GM10248 (cell line): ENCODE measurements at places on chromosomes 12 and 14.

- DNase-seq: no peak
Measured at GRCh38 chr14:88424573-88424972, 39.1 kb downstream of the SPATA7 start.

DNA sequence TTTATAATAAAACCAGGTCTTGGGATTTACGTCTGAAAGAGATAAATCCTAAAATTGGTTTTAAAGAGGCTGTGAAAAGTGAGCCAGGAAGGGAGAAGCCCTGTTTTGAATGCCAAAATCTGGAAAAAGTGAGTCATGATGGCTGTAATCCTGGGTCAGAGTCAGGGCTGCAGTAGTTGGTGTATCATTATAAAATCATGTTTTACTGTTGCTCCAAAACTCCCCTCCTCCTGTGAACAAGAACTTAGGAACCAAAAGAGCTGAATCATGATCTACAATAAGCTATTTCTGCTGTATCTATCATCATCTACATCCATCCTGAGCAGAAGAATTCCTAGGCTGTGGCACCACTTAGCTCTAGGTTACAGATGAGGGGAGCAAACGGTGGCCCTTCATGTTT is 79.3 kb downstream of the LMO3 start:
- no peak for DNase-seq

DNA sequence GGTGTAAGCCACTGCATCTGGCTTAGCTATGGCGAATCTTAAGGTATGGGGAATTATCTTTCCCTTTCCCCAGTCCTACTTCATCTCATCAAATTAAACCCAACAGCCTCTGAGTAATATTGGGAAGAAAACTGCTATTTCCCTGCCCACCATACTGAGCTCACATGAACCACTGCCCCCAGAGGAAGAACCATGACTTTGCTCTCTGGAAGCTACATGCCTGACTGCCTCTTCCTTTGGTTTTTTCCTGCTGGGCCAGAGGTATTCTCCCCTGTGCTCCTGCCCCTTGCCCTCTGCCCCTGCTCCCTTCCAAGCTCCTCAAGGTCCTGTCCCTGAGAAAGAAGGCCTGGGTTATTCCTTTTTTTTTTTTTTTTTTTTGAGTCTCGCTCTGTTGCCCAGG is 15.2 kb downstream of the RILPL2 start:
- DNase-seq: no peak

- DNase-seq: no peak
Measured at GRCh38 chr12:67802731-67803130, 154.2 kb downstream of the DYRK2 start.

DNA sequence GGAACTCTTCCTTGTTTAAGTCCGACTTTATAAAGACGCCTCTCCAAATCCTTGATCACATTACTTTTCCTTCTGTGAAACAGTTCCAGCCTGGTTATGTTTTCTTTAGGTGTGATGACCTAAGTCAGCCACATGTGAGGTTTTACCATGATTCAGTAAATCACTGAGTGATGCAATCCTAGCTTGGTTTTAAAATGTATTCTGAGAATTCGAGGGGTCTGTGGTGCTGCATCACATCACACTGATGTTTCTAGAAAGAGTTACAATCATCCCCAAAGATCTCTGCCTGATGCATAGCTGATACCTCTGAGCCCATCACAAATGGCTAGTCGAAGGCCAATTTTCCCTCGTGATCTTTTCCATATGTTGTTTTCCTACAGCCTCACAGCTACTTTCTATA is 152.7 kb downstream of the ANO2 start:
- no peak for DNase-seq

- no peak for DNase-seq
Measured at GRCh38 chr12:57840726-57841125, 5.8 kb downstream of the CTDSP2 start.

DNA sequence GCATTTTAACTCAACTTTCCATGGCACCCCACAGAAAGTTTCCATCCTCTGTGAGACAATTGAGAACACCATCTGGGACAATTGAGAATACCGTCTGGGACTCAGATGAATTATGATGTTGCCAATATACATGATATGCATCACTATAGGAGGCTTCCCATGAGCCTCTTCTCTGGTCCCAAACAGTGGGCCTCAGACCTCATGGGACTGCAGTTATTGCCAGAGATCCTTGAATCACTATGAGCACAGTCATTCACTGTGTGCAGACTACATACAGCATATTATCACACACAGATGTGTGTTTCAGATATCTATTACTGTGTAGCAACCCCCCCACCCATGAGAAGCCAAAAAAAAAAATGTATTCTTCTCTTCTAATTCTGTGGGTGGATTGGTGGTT is 134.4 kb downstream of the GXYLT1 start:
- no peak for DNase-seq

DNA sequence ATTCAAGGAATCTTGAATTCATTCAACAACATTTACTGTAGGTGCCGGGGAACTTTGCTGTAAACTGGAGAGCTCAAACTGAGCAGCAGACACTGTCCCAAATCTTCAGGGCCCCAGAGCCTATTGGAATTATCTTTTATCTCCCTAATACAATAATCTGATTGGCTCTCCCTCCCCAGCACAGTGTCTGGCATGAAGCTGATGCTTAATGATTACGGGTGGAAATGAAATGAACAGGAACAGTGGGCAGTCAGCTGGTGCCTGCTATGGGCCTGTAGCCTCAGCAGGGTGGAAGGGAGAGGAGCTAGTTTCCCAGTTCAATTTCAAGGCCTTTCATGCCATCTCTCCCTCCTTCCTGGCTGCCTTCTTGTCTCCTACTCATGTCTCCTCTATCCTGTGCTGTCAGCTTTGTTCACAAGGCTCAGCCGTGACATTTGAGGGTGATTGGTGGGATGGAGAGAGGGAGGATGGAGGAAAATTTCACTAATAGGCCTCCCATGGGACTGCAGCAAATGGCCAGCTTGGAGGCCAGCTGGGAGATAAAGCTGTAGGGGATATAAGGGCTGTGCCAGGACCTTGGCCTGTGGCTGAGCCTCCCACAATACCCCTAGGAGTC is 4.3 kb upstream of the RAPGEF3 start:
- DNase-seq: no peak

DNA sequence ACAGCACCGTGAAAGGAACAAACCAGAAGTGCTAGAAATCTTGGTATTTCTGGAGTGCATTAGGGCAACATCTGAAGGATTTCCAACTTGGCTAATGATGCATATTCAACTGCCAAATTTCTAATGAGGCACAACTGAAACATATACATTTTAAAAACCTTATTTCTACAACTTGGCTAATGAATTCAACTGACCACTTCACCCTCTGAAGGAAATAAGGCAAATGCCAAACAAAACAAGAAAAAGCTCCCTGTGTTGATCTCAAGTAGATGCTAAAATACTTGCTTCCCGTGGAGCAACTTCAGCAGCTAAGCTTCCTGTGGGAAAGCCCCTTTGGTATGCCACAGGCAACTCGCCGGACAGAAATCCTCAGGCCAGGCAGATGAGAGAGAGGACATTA is 167.1 kb downstream of the TTC7B start:
- DNase-seq: no peak

DNA sequence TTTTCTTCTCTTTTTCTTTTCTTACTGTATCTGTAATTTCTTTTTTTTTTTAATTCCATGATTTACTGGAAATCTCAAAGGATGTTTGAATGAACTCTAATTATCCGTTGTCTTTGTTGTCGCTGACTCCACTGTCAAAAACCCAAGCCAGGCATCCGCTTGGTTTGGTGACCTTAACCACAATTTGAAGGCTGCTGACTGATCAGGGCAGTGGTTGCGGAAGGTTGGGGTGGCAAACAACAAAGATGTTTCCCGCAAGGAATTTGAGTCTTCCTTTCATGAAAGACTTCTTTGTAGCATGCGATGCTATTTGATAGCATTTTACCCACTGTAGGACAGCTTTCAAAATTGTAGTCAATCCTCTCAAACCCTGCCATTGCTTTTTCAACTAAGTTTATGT is 1013.8 kb downstream of the DIO2 start:
- DNase-seq: no peak

DNA sequence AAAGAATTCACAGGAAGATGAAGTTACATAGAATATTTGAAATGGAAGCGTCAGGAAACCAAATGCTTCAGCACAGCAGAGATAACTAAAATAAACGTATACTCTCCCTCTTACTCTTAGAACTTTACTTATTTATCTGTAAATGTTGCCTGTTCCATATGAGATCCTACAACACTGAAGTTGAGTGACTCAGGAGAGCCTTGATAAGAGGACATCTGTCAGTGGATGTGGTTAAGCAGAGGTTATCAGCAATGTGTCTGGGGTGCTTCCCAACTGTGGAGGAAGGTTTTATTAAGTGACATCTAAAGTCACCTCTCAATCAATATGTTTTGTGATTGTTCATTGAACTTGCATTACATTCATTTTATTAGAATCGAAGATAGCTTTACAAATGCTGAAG is 81.9 kb downstream of the NEDD1 start:
- DNase-seq: no peak

GRCh38 chr14:72916174-72916573 is 10.1 kb upstream of the DCAF4 start:
- DNase-seq: no peak

GRCh38 chr12:109531411-109531810 is 41.9 kb downstream of the MMAB start:
- DNase-seq: no peak

DNA sequence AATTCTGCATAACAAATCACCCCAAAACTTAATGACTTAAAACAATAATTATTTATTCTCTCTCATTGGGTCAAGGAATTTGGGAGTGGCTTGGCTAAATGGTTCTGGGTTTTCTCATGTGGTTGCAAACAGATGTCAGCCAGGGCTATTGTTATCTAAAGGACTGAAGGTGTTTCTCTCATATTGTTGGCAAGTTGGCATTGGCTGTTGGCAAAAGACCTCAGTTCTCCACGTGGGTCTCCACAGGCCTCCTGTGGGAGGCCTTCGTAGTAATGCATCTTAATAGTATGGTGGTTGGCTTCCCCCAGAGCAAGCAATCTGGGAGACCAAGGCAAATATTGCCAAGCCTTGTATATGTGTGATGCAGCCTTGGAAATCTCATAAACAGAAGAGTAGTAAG is 14.4 kb downstream of the GALNT16 start:
- no peak for DNase-seq

DNA sequence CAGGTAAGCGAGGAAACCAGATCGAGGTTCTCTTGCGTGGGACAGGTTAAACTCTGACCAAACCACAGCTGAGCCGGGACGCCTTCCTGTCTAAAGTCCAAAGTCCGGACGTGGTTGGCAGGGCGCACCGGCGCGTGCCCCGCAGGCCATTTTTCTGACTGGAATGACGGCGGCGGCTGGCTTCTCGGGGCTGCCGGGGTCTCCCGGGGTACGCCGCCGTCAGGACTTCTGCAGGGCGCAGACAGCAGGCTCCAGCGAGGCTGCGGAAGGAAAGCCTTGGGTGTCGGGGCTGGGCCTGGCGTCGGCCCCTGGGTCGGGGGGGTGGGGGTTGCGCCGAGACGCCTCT is 32.8 kb downstream of the MIA2 start:
- DNase-seq: no peak

GRCh38 chr12:4539167-4539870 is 629 bp downstream of the RAD51AP1 start:
- DNase-seq: no peak

GRCh38 chr14:95530473-95531276 is 4.2 kb upstream of the GLRX5 start:
- no peak for DNase-seq

DNA sequence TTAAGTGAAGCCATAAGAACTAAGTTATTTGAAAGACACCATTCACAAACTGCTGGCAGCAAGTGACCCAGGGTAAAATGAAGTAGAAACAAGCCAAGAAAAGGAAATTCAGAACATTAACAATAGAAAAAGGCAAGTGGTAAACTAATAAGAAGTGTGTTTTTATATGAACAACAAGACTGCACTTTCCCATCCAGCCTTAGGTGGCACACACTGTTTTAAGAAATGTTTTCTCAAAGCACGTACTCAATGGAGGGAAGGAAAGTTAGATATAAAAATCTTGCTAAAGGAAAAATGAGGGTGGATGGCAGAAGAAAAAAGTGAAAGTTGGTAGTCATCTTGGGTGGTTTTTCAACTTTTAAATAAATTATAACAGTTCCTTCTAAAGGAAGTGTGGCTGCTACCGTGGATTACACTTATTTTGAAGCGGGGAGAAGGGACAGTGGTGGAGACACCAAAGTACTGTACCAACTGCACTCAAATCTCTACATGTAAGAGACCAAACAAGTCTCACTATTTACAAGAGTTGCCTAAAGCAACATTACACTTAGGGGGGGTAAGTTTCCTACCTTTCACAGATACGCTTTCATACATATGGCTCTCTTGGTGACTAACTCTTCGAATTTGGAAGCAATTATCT is 58.8 kb downstream of the SEL1L start:
- DNase-seq: no peak

GRCh38 chr12:130966443-130967030 is 12.8 kb downstream of the ADGRD1 start:
- DNase-seq: no peak

GRCh38 chr12:68638721-68639395 is 28.2 kb downstream of the RAP1B start:
- no peak for DNase-seq

DNA sequence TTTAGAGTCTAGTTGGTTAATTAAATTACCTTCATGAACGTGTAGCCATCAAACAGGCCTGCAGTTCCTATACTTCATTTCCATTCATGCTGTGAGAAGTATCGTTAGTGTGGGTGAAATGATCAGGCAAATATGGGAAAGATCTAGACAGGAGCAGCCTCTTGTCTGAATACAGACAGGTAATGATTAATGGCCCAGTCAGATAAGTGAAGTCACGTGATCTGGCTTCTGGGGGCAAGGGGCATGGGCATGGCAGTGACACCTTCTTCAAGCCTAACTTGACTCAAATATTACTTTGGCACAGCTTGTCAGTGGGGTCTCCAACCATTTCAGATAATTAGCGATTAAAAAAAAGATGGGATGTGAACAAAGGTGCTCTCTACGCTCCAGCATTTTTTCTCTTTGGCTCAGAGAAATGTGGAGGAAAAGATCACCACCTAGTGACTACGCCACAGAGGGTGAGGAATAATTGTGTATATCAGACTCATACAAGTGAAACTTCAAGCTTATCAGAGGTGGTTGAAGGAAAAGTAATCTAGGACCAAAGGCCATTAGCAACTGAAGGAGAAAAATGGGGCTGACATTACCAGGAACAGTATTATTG is 17.8 kb downstream of the GUCY2C start:
- DNase-seq: no peak

DNA sequence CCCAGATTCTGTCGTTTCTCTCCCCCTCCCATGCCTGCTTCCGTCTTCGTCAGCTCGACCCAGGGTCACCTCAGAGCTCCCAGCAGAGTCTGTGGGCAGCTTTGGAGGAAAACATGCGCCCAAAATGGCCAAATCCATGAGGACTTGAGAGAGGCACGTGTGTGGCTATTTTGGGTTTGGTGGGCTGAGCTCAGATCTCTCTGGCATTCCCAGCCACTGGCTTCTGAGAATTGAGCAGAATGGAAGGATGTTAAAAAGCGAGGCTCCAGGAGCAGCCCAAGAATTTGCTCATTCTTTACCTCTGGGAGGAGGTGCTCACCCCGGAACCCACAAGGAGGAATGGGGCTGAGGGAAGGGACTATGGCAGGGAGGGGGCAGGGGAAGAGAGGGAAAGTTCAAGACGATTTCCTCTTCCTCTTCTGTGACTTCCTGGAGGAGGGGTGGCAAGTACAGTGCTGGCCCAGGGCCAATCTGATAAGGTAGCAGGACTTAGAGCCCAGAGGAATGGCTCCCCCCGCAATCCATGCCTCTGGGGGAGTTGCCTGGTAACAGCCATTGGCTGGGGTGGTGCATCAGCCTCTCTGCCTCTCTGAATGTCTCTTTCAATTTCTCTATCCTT is 20.1 kb downstream of the TSPAN9 start:
- DNase-seq: no peak

- no peak for DNase-seq
Measured at GRCh38 chr14:71621276-71621675, 311.0 kb upstream of the RGS6 start.
